ENCODE measurements at places on chromosomes 1 and 21.

- DNase-seq = no peak
Measured at GRCh38 chr1:17777330-17777729, 22.2 kb downstream of the ACTL8 start.

DNA sequence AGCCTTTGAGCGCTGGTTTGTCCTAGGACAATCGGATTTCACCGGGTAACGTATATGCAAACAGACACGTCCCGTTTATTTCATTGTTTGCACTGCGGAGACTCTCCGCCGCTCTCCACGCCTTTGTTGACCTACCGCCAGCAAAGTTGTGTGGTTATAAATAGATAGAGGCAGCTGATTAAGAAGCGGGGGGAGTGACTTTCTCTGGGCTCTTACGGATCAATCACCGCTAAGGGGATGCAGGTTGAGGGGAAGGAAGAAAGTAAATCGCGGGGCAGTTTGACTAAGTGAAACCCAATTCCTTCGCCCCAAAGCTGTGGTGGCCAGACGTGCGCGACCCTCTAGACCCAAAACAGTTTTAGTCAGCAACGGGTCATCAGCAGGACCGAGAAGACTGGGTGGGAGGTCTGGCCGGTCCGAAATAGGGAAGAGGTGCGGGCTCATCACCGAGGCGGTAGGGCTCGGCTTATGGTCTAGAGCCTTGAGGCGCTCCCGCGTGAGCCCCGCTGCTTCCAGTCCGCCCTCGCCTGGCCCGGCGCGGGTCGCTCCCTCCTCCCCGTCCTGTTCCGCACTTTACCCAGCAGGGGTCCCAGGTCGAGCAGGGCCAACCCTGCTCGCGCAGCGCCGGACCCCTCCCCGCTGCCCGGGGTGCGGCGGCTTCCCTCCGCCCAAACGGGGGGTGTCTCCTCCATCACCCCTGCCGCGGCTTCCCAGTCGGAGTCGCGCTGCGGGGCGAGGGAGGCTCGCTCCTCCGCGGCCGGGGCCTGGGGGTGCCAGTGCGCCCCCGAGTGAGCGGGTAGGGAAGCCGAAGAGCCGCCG lies 120.8 kb upstream of the RRP15 start:
- DNase-seq = no peak

GRCh38 chr1:27405074-27405473 lies 12.7 kb downstream of the GPR3 start:
- no peak for DNase-seq

GRCh38 chr1:228094432-228095016 lies 8.6 kb downstream of the C1orf35 start:
- DNase-seq = no peak

GRCh38 chr1:60065199-60065598 lies 8.4 kb downstream of the C1orf87 start:
- DNase-seq = no peak

- no peak for DNase-seq
Measured at GRCh38 chr1:113282008-113282892, 108.1 kb upstream of the MAGI3 start.

DNA sequence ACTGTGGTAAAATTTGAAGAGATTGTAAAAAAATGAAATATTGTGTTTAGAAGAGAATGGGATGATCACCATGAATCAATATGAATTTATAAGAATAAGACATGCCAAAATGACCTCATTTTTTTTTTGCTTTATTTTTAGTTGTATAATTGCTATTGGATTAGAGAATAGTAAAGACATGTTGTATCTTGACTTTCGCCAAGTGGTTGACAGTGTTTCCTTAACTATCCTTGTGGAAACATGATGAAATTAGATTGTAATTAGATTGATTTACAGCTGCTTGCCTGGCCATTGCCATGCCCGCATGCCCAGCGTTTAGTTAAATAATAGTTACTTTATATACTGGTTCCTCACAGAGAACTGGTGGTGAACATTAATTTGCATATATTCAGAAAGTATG lies 154.9 kb downstream of the MAGI3 start:
- no peak for DNase-seq

DNA sequence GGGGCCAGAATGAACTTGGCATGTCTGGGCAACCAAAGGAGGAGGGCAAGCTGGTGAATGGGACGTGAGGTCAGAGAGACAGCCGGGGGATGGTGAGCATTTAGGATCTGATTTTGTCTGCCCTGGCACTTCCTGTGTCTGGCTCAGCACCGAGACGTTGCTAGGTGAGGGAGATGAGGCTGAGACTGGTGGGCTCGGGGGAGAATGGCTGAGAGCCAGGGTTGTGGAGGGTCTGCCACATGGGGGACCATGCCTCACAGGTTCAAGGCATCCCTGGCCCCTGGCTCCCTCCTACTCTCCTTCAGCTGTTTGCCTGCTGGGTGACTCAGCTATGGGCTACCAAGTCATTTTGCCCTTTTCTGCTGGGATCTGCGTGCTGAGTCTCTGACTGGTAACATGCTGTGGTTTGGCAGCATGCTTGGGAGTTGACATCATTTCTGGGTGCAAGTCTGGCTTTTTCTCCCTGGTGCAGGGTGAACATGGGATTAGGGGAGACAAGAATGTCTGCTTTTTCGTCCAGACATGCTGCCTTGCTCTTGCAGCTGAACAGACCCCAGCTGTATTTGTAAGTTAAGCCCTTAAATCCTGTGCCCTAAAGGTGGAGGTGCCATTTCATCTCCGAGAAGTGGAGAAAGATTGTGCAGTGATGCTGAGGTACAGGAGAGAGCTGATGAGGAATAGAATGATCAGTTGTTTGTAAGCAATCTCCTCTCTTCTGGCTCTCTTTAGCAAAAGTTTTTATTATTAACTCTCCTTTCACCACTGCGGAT lies 17.6 kb downstream of the GALNT2 start:
- peak; percentile 30 for DNase-seq

GRCh38 chr1:67001682-67002425 lies 52.1 kb downstream of the SLC35D1 start:
- DNase-seq = no peak
